Fibroblast of upper back skin (primary cell): ENCODE measurements at places on chromosomes 3 and 15.

DNA sequence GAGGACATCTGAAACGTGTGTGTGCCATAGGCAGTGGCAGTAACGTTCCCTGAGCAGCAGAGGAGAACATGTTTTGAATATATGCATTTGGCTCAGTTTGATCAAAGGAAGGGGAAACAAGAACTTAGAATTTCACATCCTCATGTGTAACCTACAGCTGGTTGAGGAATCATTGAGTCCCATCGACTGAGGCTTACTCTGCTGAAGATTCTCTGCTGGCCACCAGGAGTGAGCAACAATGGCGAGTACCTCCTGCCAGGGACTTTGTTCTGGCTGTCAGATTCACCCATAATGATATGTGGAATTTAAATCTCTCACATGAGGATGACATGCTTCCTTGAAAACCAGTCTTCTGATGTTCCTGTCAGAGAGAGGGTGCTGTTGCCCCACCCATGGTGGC lies 21.3 kb downstream of the GORASP1 start:
- no peak for DNase-seq

DNA sequence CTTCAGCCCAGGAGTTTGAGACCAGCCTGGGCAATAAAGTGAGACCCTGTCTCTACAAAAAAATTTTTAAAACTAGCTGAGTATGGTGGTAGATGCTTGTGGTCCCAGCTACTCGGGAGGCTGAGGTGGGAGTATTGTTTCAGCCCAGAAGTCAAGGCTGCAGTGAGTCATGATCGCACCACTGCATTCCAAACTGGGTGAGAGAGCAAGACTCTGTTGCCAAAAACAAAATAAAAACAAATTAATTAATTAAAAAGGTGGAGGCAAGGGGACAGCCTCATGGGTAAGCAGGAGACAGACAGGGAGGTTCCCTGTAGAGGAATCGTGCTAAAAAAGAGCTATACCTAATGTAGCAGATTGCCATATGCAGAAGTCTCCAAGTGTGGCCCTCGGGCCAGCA lies 12.6 kb downstream of the HAPLN3 start:
- peak; percentile 39 for DNase-seq

DNA sequence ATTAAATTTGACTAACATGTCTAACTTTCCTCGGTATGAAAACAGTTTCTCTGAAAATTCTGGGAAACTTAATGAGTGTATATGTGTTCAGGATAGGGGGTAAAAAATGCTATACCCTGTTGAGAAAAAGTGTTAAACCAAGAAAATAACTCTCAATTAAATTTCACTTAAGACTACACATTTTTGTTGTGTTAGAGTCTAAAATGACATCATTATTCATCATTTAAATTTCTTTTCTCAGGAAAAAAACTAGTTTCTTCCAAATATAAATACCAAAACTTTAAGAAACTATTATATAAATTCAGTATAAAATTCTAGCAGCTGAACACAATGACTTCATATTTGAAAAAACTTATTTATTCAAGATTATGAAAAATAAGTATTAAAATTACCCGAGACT lies 52.2 kb downstream of the ZNF148 start:
- no peak for DNase-seq

DNA sequence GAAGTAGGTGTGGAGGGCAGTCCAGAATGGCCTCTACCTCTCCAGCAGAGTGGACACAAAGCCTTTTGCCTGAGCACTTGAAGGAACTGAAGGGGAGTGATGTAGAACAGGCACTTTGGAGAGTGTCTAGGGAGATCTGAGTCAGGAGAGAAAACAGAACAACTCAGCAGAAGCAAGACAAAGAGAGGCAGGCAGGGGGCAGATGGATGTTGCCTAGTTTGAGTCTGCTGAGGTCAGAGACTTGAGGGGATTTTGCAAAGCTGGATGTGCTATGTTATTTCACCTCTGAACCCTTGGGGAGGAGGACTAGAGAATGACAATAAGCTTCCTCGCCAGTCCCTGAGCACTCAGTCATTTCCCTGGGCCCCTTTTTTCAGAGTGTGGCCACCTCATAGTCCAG lies 366.4 kb downstream of the EPHB1 start:
- DNase-seq = no peak

GRCh38 chr3:69612791-69613190 lies 126.5 kb upstream of the MITF start:
- DNase-seq = no peak

DNA sequence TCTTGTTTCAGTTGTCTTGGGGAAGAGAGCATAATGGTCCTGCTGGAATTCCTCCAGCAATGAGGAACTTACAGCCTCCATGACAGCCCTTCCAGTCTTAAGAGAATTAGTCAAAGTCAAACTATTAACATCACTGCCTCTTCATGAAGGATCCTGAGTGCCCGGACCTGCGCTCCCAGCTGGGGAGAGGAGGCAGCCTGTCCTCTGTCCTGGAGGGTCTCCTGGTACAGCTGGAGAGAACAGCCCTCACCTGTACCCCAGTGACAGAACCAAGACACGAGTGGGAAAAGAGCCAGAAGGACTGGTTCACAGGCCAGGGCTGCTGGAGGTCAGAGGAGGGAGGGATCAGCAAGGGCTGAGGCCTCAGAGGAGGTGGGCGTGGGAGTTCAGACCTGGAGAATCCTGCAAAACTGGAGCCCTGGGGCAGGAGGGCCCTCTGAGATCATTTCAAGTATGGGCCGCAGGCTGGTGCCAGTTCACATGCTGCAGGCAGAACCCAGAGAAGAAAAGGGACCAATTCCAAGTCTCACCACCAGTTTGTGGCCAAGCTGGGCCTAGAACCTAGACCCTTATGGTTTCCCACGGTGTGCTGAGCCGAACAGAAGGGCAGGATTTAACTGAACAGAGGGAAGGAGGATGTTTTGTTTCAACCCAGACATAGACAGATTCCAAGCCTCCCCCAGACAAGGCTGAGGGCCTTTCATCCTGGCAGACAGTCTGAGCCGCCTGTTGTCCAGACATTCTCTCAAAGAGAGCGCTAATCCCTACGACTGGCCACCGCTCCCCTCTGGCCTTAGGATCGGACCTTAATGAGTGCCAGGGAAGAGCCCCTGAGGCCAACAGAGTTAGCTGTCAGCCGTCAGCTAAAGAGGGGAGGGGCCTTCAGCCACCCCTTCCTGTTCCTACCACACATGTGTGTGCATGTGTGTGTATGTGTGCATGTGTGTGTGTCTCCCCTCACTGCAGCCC lies 18.2 kb downstream of the LOXL1 start:
- peak; percentile 54 for DNase-seq

- no peak for DNase-seq
Measured at GRCh38 chr15:85350395-85350794, 30.0 kb upstream of the AKAP13 start.

DNA sequence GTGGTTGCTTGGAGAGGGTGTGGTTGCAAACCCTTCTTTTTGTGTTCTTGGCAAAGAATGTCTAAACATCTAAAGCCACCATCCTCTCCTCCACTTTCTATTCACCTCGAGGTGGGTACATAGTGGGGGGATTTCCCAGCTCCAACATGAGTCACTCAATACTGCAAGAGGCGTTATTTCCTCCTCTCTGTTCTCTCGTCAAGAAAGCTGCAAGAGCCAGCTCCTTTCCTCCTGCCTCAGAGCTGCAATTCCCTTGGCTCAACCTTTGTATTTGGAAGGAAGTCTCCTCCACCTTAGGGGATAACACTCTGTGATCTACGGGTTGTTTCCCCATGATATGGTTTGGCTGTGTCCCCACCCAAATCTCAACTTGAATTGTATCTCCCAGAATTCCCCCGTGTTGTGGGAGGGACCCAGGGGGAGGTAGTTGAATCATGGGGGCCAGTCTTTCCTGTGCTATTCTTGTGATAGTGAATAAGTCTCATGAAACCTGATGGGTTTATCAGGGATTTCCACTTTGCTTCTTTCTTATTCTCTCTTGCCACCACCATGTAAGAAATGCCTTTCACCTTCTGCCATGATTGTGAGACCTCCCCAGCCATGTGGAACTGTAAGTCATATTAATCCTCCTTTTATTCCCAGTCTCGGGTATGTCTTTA lies 138.4 kb downstream of the PLCL2 start:
- DNase-seq = no peak
